Pulmonary artery endothelial cell (primary cell): ENCODE measurements at places on chromosomes 13 and 19. TPM values are rescaled to one million over a fixed set of nuclear protein-coding genes. Genes with fewer than 3 reads are reported as not detected.

DNA sequence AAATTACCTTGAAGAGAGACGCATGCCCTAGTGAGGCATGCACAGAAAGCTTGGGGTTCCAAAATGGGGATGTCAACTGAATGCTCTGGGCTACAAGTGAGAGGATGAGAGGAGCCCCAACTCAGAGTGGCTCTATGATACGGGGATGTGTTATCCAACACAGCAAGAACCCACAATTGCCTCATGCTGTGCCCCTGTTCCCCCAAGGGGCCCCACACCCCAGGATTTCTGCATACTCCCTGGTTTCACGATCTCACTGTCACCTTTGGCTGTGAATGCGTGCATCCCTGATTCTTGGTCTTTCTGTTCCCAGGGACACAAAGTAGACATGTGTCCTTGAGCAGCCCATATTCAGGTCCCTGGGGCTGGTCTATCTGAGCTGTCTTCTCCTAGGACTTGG, 29.3 kb downstream of the WDR88 start:
- no peak for DNase-seq

The PTPRH gene
- total RNA-seq, result 0.46 and 1.2 TPM in 2 replicates

The ZIC2 gene
- total RNA-seq, result not detected in 2 replicates

The LGALS7 gene
- not detected in 2 replicates for total RNA-seq

The ZNF526 gene
- total RNA-seq, result 8.0 and 10.1 TPM in 2 replicates

- no peak for DNase-seq
Observed at GRCh38 chr19:28606269-28607032, 606.5 kb downstream of the UQCRFS1 start.

DNA sequence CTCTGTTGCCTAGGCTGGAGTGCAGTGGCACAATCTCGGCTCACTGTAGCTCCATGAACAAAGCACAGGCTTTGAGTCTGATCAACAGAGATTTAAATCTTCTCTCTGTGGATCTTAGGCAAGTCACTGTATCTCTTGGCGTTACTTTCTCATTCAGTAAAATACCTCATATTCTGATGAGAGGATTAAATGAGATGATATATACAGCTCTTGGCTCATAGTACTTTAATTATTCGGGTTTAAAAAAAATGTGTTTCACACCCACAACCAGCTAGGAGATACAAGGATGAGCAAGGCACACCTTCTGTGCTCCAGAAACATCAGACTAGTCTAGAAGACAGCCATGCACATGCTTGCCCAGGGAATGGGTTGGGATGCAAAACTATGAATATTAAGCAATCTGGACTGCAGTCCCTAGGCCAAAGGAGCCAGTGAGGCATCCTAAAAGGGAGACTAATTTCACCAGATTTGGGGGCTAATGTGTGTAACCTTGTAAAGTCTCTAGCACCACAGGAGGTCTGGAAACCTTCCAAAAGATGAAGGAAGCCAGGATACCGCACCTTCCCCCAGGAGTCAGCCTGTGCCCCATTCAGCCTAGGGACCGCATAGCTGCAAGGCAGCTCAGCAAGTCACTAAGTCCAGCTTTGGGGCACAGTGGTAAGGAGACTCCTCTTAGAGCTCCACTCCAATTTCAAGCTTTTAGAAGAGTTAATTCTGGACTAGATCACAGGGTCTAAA, 2.5 kb downstream of the VPS36 start:
- no peak for DNase-seq

GRCh38 chr19:17616686-17616960, 61.2 kb downstream of the COLGALT1 start:
- DNase-seq, result no peak

- DNase-seq, result no peak
Observed at GRCh38 chr19:18639706-18640243, 2.9 kb downstream of the KLHL26 start.

- peak; percentile 35 for DNase-seq
Observed at GRCh38 chr13:109744512-109745051, 41.8 kb downstream of the IRS2 start.

The CDADC1 gene
- 2.7 and 4.7 TPM in 2 replicates for total RNA-seq

GRCh38 chr13:20901668-20902437, 693 bp downstream of the XPO4 start:
- DNase-seq, result no peak

GRCh38 chr19:37594982-37595382, 306 bp downstream of the ZNF540 start:
- peak; percentile 2 for DNase-seq

The CABP5 gene
- not detected in 2 replicates for total RNA-seq

The TMEM91 gene
- total RNA-seq, result 5.2 and 8.1 TPM in 2 replicates

The KLK8 gene
- not detected in 2 replicates for total RNA-seq

GRCh38 chr13:78102121-78102677, 183.6 kb upstream of the EDNRB start:
- peak; percentile 7 for DNase-seq

DNA sequence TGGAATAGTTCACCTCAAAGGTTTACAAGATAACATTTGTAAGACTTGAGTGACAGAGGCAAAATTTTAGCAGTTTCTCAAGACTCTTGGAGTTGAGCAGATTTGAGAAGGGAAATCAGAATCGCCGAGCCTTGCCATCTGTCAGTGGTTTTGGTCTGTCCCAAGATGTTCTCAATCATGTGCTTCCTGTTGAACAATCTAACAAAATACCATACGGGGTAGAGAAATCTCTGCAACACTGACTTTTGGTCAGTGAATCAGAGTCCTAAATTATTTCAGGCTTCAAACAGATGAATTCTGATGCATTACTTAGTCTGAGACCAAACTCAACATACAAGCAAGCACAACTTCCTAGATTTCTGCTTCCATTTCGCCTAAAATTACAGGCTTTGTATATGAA, 3.8 kb downstream of the KCTD12 start:
- DNase-seq, result no peak

The ZNF541 gene
- 0.07 TPM in 1 of 2 replicates, not detected in the other for total RNA-seq

The ZNF528 gene
- total RNA-seq, result 11.9 and 12.4 TPM in 2 replicates

The FFAR3 gene
- not detected in 2 replicates for total RNA-seq

The ZNF571 gene
- total RNA-seq, result 1.6 and 2.9 TPM in 2 replicates

The SNRNP70 gene
- total RNA-seq, result 199 and 280 TPM in 2 replicates

The TNFSF9 gene
- 0.40 and 0.53 TPM in 2 replicates for total RNA-seq

- DNase-seq, result no peak
Observed at GRCh38 chr19:19170053-19170872, at the start of gene MEF2B. Gene MEF2B (minus strand): TSS chr19:19170263. CDS start chr19:19150735, 19,528 bp downstream.

DNA sequence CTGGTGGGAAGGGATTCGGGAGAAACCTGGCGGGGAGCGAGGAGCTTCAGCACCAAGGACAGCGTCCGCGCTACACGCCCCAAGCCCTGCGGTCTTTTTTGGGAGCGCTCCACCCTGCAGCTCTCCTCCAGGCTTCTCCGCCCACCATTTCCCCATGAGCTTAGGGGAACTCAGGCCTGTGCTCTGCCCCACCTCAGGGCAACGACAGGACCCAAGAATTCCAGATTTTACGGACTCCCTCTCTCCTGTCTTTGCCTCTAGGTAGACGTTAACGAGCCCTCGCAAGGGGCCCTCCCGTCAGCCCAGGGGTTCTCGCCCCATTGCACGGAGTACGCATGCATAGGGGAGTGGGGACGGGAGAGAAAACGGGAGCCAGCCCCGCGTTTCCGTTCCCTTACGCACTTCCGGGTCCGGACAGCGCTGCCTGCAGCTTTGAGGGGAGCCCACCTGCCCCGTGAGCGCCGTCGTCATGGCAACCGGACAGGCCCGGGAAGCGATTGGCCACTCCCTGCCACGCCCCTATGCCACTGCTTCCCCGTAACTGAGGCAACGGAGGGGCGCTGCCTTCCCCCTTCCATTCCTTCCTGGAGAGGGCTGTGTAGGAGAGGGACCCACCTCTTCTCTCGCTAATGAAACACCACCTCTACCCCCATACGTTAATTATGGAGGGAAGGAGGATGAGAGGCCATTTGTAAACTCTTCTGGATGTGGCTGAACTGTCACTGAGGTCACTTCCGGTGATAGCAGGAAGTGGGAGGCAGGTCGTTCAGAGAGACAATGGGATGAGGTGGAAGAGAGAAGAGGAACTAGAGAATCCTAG, 20.8 kb downstream of the NOVA2 start:
- DNase-seq, result no peak

GRCh38 chr19:43678512-43679261, 8.7 kb upstream of the PLAUR start:
- no peak for DNase-seq

GRCh38 chr19:50829801-50830200, 3.6 kb downstream of the KLK15 start:
- no peak for DNase-seq

The HOMER3 gene
- total RNA-seq, result 172 and 181 TPM in 2 replicates

The SIGLEC8 gene
- total RNA-seq, result not detected in 2 replicates
